ENCODE measurements at places on chromosomes 16 and 17.

DNA sequence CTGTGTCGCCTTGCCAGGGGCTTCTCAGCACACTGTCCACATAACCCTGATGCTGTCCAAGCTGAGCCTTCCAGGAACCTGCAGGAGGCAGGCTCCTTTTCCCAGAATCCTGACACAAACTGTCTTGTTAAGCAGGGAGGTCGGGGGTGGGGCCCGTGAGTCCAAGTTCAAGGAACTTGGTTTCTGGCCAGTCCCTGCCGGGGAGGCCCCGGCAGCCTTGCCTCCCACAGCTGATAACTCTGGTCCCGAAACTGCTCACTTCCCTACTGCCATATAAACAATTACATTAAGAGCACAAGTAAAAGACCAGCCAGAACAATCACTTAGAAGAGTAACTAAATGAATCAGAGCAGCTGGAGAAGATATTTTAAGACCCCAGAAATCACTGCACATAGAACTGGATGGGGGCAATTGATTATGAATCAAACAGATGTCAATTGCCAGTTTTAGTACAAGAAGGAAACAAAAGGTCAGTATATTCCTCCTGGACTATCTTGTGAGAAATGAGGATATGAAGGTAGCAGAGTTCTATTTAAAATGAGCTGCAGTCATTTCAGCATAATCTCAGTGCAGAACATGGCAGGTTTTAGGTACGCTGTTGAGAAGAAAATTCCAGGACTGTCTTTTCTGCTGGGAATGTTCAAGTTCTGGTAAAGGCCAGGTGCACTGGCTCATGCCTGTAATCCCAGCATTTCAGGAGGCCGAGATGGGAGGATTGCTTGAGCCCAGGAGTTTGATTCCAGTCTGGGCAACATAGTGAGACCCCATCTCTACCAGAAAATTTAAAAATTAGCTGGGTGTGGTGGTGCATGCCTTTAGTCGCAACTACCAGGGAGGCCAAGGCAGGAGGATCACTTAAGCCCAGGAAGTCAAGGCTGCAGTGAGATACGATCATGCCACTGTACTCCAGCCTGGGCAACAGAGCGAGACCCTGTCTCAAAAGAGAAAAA lies 169.8 kb downstream of the PITPNC1 start:
- peak; percentile 61 for DNase-seq

DNA sequence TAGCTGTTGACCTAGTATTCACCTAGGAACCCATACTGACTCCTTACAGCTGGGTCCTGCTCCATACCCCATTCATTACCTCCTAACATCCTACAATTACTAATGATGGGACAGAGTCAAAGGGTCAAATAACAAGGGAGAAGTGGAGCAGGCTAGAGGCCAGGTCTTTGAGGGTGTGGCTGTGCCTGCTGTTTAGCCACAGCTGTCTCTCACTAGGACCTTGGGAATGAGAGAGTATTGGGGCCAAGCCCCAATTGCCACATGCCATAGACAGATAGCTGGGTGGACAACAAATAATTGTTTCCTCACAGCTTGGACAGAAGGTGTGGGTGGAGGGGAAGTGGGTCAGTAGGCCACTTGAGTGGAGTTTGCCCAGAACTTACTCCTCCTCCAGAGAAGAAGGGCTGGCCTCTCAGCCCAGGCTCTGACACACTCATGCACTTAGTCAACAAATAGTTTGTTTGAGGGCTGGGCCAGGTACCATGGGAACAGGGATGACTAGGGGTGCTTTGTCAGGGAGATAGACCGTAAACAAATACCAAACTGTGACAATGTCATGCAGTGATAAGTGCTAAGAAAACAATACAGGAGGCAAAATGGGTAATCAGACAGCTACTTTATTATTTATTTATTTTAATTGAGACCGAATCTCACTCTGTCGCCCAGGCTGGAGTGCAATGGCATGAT lies 10.2 kb upstream of the CENPT start:
- DNase-seq: peak; percentile 80

GRCh38 chr16:67953641-67954375 lies 9.9 kb upstream of the LCAT start:
- DNase-seq: no peak

DNA sequence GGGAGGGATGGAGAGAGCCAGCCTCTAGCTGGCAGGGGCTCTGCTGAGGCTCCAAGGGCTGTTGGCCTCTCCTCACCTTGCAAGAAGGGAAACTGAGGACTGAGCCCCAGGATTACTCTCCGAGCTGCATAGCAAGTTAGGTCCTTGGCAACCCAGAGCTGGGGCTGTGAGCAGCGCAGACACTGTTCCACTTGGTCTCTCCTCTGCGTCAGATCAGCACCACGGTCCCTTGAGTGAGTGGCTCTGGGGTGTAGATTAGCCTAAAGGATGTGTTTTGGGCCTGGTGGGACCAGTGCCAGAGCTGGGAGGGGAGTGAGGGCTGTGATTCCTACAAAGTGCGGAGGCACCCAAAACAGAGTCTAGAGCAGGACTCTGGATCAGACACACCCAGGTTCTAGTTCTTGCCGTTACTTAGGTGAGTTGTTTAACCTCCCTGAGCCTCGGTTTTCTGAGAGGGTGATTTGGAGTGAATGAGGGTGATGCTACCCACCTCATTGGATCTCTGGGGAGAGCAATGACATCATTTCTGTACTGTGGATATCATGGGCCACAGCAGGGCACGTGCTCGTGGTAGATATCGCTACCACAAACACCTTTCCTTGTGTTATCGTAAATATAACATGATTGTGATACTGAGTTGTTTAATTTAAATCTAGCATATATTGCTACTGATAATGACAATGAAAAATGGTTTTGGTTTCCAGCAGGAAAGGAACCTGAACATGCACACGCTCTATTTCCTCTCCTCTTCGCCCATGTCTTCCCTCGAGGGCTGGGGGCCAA lies 8.1 kb upstream of the FADS6 start:
- DNase-seq: no peak

DNA sequence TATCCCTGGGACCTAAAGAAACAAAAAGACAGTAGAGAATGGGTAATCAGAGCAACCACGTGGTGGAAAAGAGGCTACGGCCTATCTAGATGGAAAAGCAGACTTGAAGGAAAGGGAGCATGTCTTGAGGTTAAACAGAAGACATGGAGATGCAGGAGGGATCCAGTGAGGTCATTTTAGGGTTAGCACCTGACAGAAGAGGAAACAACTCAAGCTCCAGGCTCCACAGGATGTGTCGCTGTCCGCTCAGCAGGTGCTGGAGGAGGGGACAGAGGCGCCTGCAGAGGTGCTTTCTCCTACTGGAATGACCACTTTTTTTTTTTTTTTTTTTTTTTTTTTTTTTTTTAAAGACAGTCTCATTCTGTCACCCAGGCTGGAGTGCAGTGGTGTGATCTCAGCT lies 47.5 kb upstream of the CLEC3A start:
- no peak for DNase-seq

- peak; percentile 12 for DNase-seq
Observed at GRCh38 chr16:60142619-60143347, 1408.7 kb upstream of the GOT2 start.
